ENCODE measurements at places on chromosomes 16 and 17.

- DNase-seq, result no peak
These were observed 483.7 kb downstream of the SOX9 start for GRCh38 chr17:72604518-72604917.

GRCh38 chr17:66541461-66542128, 239.2 kb downstream of the PRKCA start:
- no peak for DNase-seq

DNA sequence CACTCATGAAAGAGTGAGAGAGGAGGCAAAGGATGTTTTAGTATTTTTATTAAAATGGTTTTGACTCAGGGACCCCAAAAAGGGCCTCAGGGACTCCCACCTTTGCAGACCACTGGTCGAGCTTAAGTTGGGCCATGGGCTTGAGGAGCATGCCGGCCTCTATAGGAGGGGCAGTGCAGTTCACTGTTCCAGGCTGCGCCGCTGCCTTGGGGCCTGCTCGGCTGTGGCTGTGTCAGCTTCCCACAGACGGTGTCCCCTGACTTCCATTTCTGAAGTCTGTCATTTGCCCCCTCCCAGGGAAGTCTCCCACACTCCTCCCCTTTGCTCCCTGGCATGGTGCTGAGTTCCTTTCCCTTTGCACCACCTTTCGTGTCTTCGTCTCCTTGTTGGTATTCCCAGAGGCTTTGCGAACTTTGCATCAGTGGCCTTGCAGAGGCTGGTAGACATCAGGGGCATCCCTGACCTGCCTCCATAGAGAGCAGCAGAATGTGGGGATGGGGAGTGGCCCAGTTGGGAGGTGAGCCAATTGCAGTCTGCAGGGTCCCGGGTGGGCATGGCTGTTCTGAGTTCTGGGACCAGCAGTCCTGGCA, 17.1 kb downstream of the MPRIP start:
- no peak for DNase-seq

DNA sequence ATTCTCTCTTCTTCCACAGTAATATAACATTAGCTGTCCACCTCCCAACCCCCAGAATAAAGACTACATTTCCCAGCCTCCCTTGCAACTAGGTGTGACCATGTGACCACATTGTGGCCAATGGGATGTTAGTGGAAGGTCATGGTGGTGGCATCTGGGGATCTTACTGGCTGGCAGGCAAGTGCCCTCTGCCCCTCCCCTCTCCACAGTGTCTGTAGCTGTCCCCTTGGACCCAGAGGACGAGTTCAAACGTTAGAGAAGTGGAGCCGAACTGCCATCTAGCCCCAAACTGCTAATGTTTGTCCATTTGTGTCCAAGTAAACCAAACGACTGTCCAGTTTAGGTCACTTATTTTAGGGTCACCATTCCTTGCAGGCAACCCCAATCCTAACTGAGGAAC, 26.6 kb upstream of the KCNG4 start:
- no peak for DNase-seq

DNA sequence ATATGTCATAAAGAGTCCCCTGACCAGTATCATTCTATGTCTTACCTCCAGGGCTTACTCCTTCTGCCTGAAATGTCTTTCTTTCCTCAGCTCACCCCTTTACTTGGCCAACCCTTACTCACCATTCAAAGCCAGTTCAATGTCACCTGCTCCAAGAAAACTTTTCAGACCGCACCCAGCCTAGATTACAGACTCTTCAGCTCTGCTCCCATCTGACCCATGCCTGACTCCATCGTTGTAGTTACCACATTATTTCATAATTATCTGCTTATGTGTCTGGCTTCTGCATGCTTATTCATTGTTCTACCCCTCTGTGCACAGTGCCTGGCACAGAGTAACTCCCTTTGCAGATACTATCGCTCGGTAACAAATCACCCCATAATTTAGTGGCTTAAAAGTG, 62.5 kb upstream of the TOB1 start:
- no peak for DNase-seq

DNA sequence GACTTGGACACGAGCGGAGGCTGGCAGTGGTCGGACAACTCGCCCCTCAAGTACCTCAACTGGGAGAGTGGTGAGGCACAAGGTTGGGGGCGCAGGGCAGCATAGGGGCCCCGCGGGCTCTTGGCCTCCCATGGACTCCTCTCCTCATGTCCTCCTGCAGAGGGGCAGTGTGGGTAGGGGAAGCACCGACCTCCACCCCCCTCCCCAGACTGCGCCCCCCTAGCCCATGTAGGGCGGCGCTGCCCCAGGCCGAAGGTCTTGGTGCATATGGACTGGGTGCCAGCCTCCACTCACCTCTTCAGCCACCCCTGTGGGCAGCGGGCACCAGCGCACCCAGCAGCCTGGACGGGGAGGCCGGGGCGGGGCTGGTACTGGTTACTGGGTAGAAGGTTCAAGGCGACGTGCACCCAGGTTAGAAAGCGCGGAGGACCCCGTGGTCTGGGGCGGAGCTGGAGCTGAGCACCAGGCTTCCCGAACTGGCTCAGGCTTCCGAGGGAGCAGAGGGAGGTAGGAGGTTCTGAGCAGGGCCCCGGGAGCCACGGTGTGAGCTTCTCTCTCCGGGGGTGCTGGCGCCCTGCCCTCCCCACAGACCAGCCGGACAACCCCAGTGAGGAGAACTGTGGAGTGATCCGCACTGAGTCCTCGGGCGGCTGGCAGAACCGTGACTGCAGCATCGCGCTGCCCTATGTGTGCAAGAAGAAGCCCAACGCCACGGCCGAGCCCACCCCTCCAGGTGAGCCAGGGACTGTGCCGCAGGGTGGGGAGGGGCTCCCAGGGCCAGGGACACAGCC, 39.5 kb downstream of the MRC2 start:
- no peak for DNase-seq

GRCh38 chr17:42117397-42118125, 3.6 kb downstream of the KAT2A start:
- no peak for DNase-seq

- DNase-seq, result no peak
These were observed 644.1 kb downstream of the WWOX start for GRCh38 chr16:78743556-78743955.

DNA sequence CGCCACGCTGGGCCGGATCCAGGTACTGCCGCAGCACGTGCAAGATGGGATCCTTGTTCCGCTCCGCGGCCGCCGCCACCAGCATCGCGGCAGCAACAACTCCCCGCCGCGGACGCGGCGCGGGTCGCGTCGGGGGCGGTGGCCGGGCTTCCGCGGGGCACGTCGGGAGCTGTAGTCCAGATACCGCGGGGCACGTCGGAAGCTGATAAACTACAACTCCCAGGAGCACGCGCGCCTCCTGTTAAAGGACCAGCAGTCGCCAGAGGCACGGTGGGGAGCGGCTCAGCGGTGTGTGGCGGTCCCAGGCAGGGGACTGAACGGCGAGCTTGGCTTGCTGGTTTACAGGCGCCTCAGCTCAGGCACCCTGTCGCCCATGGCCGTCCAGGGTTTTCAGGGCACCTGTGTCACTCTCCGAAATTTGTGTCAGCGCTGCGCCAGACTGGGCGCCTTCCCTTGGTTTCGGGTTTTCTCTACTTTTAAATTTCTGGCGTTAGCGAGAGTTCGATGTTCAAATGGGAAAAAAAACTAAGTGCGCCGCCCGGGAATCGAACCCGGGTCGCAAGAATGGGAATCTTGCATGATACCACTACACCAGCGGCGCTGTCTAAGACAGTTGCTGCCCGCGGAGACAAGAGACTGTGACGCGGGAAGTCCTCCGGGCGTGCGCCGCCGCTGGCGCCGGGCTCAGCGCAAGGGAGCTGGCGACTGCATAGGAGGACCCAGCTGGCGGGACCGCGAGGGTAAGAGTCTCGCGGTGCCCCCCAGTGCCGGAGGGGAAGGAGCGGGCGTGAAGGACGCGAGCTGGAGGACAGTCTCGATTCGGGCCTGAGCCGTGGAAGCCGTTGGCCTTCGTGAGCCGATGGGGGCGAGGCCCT, at the start of gene METTL26:
Gene METTL26, minus strand, starts transcription at position 100 of the 875 bp plus-strand sequence. Its CDS starts 15 bp downstream, at position 85.
- peak; percentile 84 for DNase-seq

Data from activated CD8-positive, alpha-beta memory T cell treated with anti-CD3 and anti-CD28 coated beads for 4 hours (primary cell).